Right renal pelvis (tissue), 4 donors: ENCODE measurements at places on chromosomes 12 and 14.

GRCh38 chr12:92601176-92601575 is 101.6 kb upstream of the PLEKHG7 start:
- DNase-seq: no peak

- no peak for DNase-seq
Measured at GRCh38 chr14:80110721-80111120, 100.6 kb downstream of the DIO2 start.

DNA sequence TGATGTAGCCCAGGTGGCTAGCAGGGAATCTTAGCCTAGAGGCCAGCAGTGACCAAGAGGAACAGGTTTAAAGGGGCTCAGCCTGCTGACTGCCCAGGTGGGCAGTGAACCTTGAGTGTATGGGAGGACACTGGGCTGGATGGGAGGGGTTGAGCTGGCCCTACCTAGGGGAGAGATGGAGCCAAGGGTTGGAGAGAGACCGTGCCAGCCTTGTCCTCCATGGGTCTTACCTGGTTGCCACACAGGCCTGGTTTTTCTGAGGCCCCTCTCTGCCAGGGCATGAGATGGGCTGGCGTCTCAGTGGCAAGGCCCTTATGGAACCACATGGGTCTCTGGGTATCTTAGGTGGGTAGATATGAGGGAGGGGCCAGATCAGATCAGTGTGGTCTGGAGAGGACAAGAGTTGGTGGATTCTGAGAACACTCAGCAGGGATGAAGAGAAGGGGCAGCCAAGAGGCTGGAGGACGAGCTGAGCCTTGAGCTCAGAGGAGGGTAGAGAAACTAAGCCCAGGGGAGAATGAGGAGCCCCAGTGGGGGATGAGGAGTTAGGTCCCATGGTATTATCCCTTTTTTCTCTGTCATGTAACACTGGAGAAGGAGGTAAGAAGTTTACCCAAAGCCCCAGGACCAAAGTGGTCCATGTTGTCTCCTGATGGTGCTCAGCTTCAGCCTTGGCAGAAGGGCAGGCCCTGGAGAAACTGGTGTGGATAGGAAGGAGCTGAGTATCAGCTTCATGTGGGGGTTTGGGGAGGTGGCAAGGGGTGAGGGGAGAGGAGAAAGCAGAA is 3.7 kb downstream of the GZMB start:
- DNase-seq: no peak

DNA sequence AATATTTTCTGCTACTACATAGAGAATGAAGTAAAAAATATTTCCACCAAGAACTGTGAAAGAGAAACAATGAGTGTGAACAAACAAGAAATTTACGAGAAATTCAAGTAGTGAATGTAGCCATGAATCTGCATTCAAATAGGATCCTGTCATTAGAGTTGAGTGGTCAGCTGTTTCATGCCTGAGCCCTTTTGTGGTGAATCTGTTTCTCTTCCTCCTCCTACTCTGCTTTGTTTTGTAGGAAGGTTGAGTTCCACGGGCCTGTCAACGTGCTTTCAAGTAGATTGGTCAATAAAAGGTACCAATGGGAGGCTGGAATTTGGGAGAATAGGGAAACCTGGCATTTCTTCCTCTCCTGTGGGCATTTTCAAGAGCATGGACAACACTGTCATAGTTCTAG is 1749.6 kb upstream of the FLRT2 start:
- DNase-seq: no peak

GRCh38 chr12:107431942-107432341 is 253.7 kb upstream of the PWP1 start:
- no peak for DNase-seq

DNA sequence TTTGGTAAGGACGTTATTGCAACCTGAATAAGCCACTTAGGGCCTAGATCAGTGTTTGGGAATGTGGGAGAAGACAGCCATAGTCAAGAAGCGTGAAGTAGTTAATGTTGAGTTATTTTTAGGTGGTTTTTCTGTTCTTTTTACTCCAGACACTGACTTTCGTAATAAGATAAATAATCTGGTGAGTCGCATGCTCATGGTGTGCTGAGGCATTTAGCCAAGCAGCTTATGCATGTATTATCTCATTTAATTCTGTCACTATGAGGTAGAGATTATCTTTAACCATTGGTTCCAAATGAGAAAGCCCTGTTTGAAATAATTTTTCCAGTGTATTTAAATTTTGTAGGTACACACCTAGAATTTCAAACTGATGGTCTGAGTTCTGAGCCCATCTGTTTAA is 67.3 kb downstream of the RCOR1 start:
- DNase-seq: no peak

DNA sequence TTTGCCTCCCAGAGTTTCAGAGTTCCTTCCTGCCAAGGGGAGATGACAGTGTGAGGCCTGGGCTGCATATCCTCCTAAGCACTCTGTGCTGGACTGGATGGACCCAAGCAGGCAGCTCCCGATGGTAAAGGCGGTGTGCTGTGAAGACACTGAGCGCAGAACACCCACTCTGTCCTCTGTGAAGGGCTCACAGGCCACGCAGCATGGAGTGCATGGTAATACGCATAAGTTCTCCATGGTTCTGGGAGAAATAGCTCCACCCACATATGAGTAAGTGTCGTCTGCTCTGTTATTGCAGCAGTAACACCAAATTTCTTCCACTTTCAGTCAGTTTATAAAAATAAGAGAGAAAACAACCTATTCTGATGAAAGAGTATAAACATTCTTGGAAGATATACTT is 55.8 kb downstream of the TMEM30B start:
- DNase-seq: no peak

- DNase-seq: no peak
Measured at GRCh38 chr12:2054091-2055018, 1.6 kb downstream of the CACNA1C start.

DNA sequence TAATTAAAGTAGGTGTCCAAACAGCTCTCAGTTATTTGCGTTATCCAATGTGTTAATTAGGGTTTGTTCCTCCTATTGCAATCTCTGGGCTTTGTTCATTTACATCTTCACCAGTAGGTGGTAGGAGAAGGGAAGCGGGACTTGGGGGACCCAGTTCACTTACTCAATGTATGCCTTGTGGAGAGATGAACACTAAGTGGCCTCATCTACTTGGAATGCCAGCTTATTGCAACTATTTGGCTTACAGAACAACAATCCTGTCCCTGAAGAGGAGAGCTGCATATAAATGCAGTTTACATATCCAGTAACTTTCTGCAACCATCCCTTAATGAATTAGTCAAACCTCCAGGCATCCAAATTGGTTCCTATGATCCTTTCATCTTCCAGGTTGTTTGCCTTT is 417.1 kb upstream of the CCDC196 start:
- no peak for DNase-seq

GRCh38 chr12:1611803-1612572 is 17.0 kb upstream of the WNT5B start:
- no peak for DNase-seq

GRCh38 chr12:54159140-54159539 is 29.6 kb downstream of the SMUG1 start:
- no peak for DNase-seq

DNA sequence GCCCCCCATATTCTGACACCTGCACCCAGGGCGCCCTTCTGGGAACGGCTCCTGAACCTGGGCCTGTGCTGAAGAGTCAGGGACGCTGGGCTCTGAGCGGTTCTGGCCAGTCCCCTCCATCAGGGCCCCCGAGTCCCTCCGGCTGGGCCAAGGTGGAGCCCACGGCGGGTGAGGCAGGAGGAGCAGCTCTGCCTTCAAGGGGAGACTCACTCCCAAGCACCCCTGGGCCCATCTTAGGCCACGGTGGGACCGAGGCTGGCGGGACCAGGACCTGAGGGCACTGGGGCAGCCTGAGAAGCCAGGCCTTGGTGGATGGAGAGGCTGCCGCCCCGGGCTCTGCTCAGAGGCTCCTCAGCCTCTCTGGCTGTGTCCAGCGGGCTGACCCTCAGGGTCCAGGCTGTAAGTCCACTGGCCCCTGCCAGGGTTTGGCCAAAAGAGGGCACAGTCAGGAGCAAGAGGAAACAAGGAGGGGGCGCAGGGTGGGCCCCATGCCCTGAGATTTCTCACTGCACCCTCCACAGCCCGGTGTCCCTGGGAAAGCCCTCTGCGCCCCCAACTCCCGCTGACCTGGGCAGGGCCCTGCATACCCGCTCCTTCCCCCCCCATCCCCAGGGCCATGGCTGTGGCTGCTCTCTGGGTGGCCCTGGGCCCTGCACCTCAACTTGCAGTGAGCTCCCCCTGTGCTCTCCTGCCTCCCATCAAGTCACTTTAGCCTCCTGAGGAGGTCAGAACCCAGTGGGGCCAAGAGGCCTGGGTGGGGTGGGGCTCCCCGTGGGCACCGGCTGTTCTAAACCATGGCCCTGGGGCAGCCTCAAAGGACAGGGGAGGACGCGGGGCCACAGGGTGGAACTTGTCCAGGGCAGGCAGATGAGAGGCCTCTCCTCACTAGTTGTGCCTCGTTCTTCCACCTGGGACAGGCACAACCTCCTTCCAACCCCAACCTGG is 266.4 kb upstream of the SFSWAP start:
- DNase-seq: no peak

GRCh38 chr14:89892953-89893352 is 61.6 kb downstream of the EFCAB11 start:
- no peak for DNase-seq

- no peak for DNase-seq
Measured at GRCh38 chr12:12302976-12303375, 36.1 kb upstream of the LRP6 start.
